Activated CD4-positive, alpha-beta memory T cell treated with anti-CD3 and anti-CD28 coated beads, Interleukin-2, amount 10 ng/mL, durations not matched to agents 7 days and 5 days (primary cell): ENCODE measurements at places on chromosomes 12 and 14. TPM values are rescaled to one million over a fixed set of nuclear protein-coding genes. Genes with fewer than 3 reads are reported as not detected.

Gene IFNG-AS1
- total RNA-seq: 0.40 TPM

DNA sequence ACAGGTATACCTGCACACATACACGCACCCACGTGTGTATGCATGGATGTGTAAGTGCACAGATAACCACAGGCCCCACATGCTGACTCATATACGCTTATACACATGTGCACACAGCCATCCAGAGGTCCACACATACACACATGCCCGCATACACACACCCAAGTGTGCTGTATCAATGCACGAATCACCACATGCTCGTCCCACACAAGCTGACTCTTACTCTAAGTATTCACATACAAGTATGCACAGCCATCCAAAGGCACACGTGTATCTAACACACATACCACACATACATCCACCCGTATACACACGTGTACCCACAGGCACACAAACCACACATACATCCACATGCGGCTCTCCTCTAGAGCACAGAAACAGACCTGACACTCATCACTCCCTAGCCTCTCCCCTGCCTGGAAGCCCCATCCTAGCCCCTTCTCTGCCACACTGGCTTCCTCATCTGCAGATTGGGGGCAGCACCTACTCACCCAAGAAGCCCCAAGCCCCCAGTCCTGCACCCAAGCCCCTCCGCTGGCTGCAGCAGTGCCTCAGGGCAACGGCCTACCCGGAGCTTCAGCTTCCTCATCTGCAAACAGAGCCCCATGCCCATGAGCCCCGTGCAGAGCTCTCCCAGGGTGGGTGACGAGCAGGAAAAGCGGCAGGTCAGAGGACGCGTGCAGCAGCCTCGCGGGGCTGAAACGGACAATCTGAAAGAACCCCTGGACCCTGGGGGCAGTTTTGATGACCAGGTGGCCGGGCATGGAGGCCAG lies 105.4 kb downstream of the NCOR2 start:
- H3K27me3 ChIP-seq: no peaks in the 10 kb centered on the region
- H3K4me3 ChIP-seq: no peak overlapping the region
- H3K27ac ChIP-seq: no peak overlapping the region
- peaks cover 52% of the 10 kb centered on the region for H3K36me3 ChIP-seq
- peaks cover 65% of the 10 kb centered on the region for H3K4me1 ChIP-seq
- no peak for DNase-seq

GRCh38 chr12:129409281-129409680 lies 494.5 kb downstream of the TMEM132D start:
- H3K36me3 ChIP-seq: no peaks in the 10 kb centered on the region
- no peak for DNase-seq
- no peak overlapping the region for H3K27ac ChIP-seq
- no peak overlapping the region for H3K4me3 ChIP-seq
- H3K4me1 ChIP-seq: no peaks in the 10 kb centered on the region

- H3K4me3 ChIP-seq: no peak overlapping the region
- DNase-seq: no peak
Measured at GRCh38 chr12:77841521-77841920, 10.8 kb downstream of the NAV3 start.
